ENCODE measurements at places on chromosomes 7 and 10.
A peak's percentile ranks its signal among the peaks of the same experiment; 100 is the strongest.

DNA sequence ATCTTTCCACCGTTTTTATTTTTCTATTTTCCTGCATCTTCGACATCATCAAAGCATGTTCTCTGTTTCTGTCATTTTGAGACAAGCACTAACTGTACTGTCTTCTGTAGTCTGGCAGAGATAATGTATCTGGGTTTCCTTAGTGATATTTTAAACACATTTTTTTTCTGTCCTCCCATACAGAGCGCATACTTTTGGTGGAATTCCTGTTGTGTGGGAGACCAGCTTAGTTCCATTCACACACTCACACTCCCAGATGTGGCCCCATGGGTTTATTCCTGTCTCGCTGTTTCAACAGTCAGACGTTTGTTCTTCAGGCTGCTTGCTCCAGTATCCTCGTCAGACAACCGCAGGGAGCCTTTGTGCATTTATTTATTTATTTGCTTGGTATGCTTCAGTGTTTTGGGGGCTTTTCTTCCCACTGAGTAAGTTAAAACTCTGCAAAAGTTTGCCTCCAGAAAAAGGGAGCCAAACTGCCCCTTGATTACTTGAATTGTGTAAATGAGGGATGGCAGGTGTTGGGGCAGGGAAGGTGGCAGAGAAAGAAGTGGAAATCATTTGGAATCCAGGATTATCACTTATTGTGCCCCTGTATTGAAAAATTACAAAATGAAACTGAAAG, 456.8 kb upstream of the KLF6 start:
- no peak for DNase-seq

- no peak for DNase-seq
These were observed 191.0 kb upstream of the BET1 start for GRCh38 chr7:94195201-94195600.

GRCh38 chr7:107661865-107662379, 1.3 kb downstream of the SLC26A4 start:
- peak; percentile 29 for DNase-seq

GRCh38 chr7:87473986-87474385, 1.5 kb downstream of the ABCB4 start:
- no peak for DNase-seq

DNA sequence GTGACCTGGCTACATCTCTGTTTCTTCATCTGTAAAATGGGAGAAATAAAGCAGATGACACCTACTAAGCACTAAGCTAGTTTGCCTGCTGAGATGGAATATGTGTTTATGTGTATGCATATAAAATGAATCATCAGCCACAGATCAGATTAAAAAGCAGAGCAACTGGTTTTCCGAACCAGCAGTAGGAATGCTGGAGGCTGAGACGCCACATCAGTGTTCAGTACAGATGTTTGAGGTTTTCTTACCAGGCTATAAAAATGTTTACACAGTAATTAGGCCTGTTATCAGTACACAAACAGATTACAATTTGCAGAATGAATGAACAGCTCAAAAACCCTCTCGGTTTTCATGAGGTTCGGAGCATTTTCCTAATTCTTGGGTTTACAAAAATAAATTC, 85.8 kb downstream of the CALN1 start:
- DNase-seq: no peak

DNA sequence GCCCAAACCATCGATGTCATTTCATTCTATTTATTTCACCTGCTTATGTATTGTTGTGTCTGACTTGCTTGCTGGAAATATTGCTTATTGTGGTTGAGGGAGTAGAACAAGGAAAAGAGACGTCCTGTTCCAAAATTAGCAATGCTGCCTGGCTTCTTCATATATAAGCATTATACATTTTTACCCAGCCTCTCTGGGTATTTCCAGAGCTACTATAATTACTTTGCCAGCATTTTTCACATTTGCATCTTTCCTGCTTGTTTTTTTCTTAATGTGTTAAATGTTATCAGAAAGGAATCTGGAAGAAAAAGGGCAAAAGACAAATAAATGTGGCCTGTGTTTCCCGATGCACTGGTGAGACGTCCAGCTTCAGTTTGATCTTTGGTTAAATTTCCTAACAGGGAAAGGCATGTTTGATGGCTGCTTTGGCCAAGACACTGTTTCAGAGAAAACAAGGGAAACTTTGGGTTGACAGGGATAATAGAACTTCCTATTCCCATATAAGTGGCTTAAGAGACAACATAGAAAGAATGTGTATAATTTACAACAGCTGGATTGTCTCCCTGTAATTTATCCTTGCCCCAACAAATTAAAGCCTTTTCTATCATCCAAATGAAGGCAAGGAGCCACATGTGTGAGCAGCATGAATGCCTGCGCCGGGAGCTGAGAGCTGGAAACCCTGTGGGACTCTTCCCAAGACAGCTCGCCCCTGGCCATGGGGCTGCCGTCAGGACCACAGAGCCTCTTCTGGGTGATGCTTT, 671.1 kb upstream of the CELF2 start:
- DNase-seq: no peak

GRCh38 chr7:140983802-140984201, 30.9 kb downstream of the MRPS33 start:
- no peak for DNase-seq

DNA sequence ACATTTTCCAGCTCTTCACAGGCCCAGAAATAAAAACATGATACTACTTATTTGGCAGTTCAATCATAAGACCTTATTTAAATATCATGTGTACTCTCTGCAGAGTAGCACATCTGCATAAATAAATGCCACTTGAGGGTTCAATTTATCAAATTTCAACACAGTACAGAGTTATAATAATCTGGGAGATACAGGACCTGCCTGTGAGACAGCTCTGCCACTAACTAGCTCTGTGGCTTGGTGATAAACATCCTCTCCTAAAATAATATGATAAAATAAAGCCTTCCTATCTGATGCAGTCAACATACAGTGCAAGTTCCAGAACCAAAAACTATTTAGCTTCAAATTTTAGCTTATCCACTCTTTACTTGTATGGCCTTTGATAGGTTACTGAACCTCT, 90.9 kb upstream of the GATAD1 start:
- no peak for DNase-seq

DNA sequence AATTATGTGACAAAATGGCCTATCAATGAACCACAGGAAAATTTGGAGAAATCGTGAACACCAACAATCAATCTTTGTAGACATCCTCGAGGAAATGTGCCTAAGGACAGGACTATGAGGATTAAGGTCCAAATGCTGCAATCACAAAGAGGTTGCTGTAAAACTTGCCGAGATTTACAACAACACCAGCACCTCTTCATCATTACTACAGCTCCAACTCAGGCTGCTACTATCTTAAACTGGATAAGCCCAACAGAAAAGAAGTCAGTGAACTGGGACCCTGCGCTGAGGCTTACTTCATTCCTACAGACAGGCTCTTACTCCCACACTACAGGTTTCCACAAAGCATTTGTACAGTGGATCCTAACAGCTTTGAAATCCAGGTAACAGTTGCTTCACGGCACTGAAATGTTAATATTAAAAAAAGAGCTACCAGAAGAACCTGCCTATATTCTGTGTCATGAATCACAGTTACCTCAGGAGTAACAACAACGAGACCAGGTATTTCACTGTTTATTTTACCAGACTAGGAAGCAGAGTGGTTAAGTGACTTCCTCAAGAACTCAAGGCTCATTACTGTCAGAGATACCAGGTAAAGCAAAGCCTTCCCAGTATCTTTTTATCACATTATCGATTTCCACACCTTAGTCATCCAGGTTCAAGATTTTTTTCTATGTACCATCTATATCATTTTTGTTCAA, 23.9 kb downstream of the CACUL1 start:
- DNase-seq: no peak

GRCh38 chr7:139294951-139295575, 46.1 kb upstream of the FMC1 start:
- no peak for DNase-seq

DNA sequence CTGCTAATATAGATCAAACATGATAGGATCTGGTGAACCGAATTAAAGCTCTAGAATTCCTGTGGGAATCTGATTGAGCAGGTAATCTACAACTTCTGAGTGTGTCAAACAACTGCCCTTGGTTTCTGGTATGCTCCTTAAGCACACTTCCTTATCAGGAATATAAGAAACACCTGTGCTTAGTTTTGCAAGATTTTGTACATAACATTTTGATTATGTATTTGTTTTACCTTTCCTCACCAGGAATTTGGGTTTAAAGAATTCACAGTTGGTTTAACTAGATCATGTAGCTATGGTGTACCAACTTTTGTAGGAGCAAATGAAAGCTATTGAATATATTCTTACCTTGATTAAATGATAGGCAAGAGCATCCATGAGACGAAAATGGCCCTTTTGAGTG, 40.6 kb downstream of the MCU start:
- no peak for DNase-seq

GRCh38 chr7:123624527-123625183, 23.0 kb downstream of the ASB15 start:
- DNase-seq: no peak

DNA sequence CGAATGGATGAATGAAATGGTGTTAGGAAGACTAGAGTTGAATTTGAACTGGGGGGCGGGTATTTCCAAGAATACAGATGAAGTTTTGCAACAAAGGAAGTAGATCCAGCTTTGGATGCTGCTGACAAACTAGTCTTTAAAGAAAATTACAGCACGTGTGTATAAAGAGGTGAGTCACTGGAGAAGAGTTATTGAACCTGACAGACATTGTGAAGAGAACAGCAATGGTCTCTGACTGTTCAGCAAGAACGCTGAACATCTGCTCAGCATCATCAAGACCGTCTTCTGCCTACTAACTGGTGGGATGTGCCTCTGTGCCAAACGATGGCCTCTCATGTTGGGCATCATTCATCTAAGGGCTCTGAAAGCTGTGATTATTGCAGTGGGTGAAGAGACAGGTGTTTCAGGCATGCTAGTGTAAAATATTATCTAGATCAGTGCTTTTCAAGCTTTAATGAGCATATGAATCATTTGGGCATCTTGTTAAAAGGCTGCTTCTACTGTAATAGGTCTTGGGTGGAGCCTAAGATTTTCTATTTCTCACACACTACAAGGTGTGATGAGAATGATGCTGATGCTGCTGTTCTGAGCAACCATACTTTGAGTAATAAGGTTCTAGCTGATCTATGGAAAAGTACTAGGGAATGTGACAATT, 291.3 kb downstream of the PTEN start:
- DNase-seq: no peak

GRCh38 chr10:29163746-29164145, 125.1 kb upstream of the LYZL1 start:
- no peak for DNase-seq

DNA sequence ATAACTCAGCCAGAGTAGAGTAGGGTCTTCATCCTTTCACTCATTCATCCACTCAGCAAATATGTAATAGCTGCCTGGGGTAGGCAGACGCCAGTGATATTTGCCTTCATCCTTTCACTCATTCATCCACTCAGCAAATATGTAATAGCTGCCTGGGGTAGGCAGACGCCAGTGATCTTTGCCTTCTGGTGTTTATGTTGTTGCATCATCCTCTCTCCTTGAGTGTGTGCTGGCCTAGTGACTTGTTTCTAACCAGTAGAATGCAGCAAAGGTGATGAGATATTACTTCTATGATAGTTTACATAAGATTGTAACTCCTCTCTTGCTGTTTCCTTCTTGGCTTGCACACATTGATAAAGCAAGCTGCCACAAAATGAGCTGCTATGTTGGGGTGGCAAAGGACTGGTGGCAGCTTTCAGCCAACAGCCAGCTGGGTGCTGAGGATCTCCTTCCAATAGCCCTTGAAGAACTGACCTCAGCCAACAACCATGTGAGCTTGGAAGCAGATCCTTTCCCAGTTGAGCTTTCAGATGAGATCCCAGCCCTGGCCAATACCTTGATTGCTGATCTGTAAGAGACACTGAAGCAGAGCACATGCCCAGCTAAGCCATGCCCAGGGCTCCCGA, 23.2 kb upstream of the MTPN start:
- no peak for DNase-seq

All from NCI-H345 (cell line).